Liver (tissue), 10 donors: ENCODE measurements at places on chromosomes 3 and 15. TPM values are rescaled to one million over a fixed set of nuclear protein-coding genes. Genes with fewer than 3 reads are reported as not detected.

P2RY12 gene
- 0.43 TPM for polyA plus RNA-seq

DNA sequence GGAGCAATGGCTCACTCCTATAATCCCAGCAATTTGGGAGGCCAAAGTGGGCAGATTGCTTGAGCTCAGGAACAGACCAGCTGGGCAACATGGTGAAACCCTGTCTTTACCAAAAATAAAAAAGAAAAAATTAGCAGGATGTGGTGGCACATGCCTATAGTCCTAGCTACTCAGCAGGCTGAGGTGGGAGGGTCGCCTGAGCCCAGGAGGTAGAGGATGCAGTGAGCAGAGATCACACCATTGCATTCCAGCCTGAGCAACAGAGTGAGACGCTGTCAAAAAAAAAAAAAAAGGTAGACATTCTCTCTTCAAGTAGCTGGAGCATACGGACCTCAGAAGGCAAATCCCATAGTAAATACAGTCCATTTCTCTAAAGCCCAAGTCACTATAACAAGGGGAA lies 7.1 kb upstream of the C3orf80 start:
- no peak for DNase-seq

ZFYVE19 gene
- 18.4 TPM for polyA plus RNA-seq

CSPG5 gene
- not detected for polyA plus RNA-seq

GRCh38 chr3:153293265-153293664 lies 131.2 kb downstream of the RAP2B start:
- DNase-seq, result no peak
